Renal pelvis (tissue), 12 donors: ENCODE measurements at places on chromosomes 11 and 22. TPM values are rescaled to one million over a fixed set of nuclear protein-coding genes. Genes with fewer than 3 reads are reported as not detected.

DNA sequence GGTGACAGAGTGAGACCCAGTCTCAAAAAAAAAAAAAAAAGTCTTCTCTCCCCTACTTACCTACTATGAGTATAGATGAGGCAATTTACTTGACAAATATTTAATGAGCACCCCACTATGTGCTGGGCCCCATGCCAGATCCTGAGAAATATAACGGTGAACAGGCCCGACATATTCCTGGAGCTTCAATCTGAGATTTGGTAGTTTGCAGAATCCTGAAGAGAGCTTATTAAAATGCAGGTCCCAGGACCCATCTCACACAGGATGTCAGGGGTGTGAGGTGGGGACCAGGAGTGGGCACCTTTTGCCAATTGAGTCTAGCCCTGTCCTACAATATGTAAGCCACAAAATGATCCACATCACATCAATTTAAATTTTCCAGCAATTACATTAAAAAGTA, 44.0 kb downstream of the KCNJ4 start:
- no peak for DNase-seq

GRCh38 chr11:638631-639331, 1.7 kb downstream of the DRD4 start:
- DNase-seq = no peak

GRCh38 chr11:10267821-10268220, 26.2 kb downstream of the SBF2 start:
- no peak for DNase-seq

DNA sequence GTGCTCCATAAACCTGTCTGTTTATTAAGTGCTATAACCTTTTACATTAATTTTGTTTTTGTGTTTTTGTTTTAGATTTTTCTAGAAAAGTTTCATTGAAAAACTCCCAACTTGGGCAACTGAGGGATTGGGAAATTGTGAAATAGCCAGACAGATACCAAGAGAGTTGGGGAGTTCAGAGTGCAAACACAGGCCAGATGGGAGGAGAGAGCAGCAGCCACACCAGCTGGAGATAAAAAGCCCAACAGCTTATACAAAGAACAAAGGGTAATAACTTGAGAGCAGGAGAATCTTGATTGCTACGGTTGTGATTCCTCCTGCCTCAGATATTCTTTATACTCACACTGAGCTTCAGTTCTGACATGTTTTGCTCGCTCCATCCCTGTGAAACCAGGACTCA, 1642.2 kb downstream of the LRRC4C start:
- peak; percentile 4 for DNase-seq

GRCh38 chr22:45885941-45886395, 91.0 kb downstream of the WNT7B start:
- no peak for DNase-seq

GRCh38 chr11:2513441-2513840, 68.6 kb downstream of the KCNQ1 start:
- no peak for DNase-seq

- DNase-seq = no peak
Observed at GRCh38 chr11:1549338-1550330, 22.4 kb downstream of the DUSP8 start.

GRCh38 chr11:43523632-43524031, 156.9 kb upstream of the HSD17B12 start:
- no peak for DNase-seq

DNA sequence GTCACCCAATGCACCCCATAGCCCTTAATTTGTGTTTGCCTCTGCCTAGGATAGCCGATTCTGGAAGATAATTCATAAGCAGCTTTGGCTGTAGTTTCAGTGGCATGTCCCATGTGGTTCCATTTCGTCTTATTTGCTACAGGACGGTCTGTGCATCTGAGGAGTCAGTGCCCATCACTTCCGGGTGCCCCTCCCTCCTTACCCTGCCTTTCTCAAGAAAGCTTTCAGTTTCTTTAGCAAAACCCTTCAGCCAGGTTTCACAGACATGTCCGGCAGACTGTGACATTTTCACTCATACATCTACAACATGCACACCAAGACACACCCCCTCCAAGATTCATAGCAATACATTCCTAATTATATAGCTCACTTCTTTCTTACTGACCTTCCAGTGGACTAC, 14.3 kb downstream of the TP53AIP1 start:
- no peak for DNase-seq

DNA sequence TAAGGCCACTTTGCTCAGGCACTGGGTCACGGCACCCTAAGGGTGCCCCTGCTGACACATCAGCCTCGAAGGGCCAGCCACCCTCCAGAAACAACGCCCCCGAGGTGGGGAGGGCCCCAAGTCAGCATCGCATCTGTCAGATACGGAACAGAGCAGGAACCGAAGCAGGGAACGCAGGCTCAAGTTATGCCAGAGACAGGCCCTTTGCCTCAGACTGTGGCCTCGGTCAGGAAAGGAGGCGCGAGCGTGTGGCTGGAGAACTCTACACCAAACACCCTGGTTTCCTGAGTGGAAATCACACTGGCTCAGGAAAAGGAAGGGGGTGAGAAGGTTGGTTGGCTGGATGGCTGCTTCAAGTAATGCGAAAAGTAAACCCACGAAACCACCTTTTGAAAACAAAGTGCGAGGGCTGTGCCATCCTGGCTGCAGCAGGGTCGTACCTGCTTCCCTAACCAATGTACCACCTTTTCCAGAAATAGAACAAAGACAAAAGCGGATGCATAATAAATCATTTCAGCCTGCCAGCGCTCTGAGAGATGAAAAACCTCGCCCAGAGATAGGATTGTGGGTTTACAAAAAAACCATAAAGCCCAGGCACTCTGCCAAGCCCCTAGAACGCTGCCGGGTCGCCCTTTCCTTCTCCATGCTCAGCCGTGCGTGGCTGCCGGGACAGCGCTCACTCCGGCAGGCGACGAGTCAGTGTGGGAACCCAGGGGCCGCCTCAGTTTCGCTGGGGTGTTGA, 38.6 kb downstream of the TRMU start:
- DNase-seq = no peak

OR8G1 gene
- polyA plus RNA-seq = not detected

FREY1 gene
- 0.77 TPM for polyA plus RNA-seq

HIPK3 gene
- polyA plus RNA-seq = 39.6 TPM

DEFB131B gene
- polyA plus RNA-seq = 0.87 TPM

ARRB1 gene
- polyA plus RNA-seq = 22.7 TPM
